ENCODE measurements at places on chromosomes 7 and 10.

GRCh38 chr10:119233123-119233820 is 25.9 kb downstream of the GRK5 start:
- no peak for DNase-seq

- peak; percentile 24 for DNase-seq
Observed at GRCh38 chr10:98170249-98171117, 36.0 kb downstream of the R3HCC1L start.

- DNase-seq = no peak
Observed at GRCh38 chr10:46017733-46018132, 12.7 kb downstream of the NCOA4 start.

DNA sequence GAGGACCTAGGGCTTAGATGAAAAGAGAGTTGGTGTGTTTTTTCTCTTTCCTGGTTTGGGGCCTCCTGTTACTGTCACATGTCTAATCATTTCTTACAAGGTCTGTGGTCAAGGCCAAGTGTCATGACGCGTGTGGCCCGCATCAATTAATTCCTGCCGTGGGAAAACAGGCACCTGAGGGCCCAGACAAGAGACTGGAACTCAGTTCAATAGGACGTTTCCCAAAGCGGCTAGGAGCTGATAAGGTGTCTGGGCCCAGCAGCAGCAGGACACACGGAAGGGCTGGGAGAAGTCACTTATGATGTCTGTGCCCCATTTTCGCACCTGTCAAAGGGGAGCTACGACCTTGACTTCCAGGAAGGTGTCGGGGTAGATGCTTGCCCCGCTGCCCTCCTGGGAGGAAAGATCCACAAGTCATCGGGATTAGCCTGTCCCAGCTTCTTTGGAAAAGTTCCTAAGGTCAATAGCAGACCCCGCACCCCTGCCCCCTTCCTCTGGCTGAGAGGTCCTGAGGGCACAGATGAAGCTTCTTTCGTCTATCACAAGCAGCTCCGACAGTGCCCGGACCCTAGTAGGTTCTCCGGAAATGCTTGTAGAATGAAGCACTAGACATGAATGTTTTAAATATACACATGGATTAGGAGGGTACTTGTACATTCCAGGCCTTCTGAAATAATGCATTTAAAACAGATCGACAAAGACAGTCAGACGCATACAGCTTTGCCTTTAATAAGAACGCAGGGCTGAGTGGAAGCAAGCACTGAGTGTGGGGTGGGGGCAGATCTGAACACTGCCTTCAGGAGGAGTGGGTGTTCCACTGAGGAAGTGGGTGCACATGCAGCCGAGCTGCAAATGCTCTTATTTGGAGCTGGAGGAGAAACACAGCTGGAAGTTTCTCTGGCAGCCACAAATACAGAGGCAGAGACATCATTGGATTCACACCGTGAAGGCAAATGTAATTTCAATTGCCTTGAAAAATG is 237.5 kb upstream of the GRB10 start:
- no peak for DNase-seq

- DNase-seq = no peak
Observed at GRCh38 chr7:28298870-28299518, 113.3 kb upstream of the CREB5 start.

DNA sequence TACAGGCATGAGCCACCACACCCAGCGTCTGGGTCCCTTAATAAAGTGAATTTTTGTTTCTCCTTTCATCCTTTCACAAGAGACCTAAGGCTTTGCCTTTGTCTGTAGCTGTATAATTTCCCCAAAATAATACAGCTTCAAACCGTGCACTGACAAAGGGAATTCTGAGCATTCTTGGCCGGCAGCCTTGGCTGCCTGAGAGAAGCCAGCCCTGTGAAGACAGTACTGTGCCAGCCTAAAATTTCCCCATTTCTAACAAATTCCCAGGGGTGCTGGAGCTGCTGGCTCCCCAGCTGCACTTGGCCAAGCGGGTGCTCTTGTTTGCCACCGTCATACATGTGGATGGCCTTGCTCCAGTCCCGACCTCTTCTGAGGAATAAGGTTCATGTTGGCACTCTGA is 106.2 kb downstream of the ZMYND11 start:
- no peak for DNase-seq

All from astrocyte (in vitro differentiated cells and primary cell).